ENCODE measurements at places on chromosomes 2 and 18.
A peak's percentile ranks its signal among the peaks of the same experiment; 100 is the strongest.

DNA sequence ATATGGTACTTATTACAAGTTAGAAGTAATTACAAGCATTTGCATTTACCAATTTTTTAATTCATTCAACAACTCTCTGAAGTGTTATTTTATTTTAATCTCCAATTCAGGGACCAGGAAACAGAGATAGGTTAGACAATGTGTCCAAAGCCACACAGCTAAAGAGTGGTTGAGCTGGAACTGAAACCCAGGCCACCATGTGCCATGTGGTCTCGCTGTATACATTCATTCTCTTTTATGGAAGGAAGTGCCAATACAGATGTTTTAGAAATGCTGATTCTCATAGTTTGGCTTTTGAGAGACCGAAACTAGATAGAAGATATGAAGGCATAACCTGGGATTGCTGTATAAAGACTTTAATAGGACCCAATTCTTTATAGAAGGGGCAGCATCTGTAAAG, 684.6 kb upstream of the ID2 start:
- H3K27ac ChIP-seq, result no peak overlapping the region
- H3K36me3 ChIP-seq, result no peaks in the 10 kb centered on the region
- H3K4me1 ChIP-seq, result no peaks in the 10 kb centered on the region
- DNase-seq, result no peak

DNA sequence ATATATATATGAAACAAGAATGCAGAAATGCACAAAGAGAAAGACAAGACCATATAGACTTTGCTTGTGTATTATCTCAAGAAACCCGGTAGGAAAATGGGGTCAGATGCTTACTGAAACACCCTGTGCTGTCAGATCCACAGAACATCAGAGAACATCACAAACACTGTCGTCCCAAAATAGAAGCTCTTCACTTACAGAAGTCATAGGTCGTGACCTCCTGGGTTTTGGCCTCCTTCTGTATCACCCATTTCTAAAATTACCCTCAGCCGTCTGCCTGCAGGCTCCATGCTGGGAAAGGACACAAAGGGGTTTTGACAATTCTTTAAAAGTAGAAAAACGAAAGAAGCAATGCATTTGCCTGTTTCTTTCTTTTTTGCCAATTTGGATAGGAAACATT, 137.9 kb downstream of the PAX3 start:
- no peaks in the 10 kb centered on the region for H3K4me1 ChIP-seq
- peaks cover 2% of the 10 kb centered on the region for H3K27me3 ChIP-seq
- no peaks in the 10 kb centered on the region for H3K36me3 ChIP-seq
- DNase-seq, result no peak
- H3K4me3 ChIP-seq, result no peak overlapping the region

GRCh38 chr2:160628811-160629210, 135.2 kb upstream of the RBMS1 start:
- H3K4me1 ChIP-seq, result no peaks in the 10 kb centered on the region
- H3K4me3 ChIP-seq, result no peak overlapping the region
- no peaks in the 10 kb centered on the region for H3K36me3 ChIP-seq
- DNase-seq, result no peak
- no peak overlapping the region for H3K27ac ChIP-seq

DNA sequence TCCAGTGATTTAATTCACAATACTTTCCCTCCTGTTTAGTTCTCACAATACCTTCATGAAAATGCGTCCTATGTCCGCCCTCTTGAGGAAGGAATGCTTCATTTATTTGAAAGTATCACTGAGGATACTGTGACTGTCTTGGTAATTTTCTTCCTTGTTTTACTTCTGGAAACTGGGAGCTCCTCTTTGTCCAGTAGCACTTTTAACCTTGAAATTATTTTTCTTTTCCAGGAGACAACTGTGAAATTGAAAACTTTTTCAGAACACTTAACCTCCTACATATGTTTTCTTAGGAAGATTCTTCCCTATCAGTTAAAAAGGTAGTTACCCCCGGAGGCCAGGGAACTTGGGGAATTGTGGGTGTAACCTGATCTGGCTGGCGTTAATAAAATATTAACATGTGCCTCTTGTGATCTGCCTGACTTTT, 58.9 kb upstream of the STON1 start:
- H3K27me3 ChIP-seq, result no peaks in the 10 kb centered on the region
- H3K36me3 ChIP-seq, result peaks cover 53% of the 10 kb centered on the region
- no peaks in the 10 kb centered on the region for H3K4me1 ChIP-seq
- H3K27ac ChIP-seq, result no peak overlapping the region

- no peak for DNase-seq
- no peaks in the 10 kb centered on the region for H3K4me1 ChIP-seq
- H3K27ac ChIP-seq, result no peak overlapping the region
- no peak overlapping the region for H3K4me3 ChIP-seq
- H3K36me3 ChIP-seq, result no peaks in the 10 kb centered on the region
Measured at GRCh38 chr2:176435729-176436128, 166.5 kb downstream of the MTX2 start.

DNA sequence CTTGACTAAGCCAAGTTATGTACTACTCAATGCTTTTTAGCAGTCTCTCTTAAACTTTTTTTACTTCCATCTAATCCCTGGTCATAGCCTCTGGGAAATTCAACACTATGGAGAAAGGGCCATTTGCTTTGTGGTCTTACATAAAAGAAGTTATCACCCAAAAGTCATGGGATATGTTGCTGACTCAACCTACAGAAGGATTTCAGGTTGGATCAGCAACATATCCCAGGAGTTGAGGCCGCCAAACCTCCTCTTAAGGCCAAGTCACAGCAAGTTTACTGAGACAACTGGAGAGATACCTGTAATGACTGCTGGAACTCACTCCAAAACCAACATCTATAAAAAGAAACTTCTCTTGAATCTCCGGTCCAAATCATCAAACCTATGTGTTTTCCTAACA, 141.1 kb downstream of the IRS1 start:
- no peaks in the 10 kb centered on the region for H3K36me3 ChIP-seq
- no peak overlapping the region for H3K4me3 ChIP-seq
- H3K4me1 ChIP-seq, result no peaks in the 10 kb centered on the region
- H3K27me3 ChIP-seq, result no peaks in the 10 kb centered on the region

- H3K27me3 ChIP-seq, result no peaks in the 10 kb centered on the region
- DNase-seq, result no peak
- H3K4me3 ChIP-seq, result no peak overlapping the region
- no peaks in the 10 kb centered on the region for H3K4me1 ChIP-seq
Measured at GRCh38 chr18:72107647-72108383, 436.3 kb downstream of the CBLN2 start.

GRCh38 chr2:2597712-2598111, 266.6 kb upstream of the MYT1L start:
- peaks cover 2% of the 10 kb centered on the region for H3K27me3 ChIP-seq
- no peak for DNase-seq
- H3K4me1 ChIP-seq, result no peaks in the 10 kb centered on the region

DNA sequence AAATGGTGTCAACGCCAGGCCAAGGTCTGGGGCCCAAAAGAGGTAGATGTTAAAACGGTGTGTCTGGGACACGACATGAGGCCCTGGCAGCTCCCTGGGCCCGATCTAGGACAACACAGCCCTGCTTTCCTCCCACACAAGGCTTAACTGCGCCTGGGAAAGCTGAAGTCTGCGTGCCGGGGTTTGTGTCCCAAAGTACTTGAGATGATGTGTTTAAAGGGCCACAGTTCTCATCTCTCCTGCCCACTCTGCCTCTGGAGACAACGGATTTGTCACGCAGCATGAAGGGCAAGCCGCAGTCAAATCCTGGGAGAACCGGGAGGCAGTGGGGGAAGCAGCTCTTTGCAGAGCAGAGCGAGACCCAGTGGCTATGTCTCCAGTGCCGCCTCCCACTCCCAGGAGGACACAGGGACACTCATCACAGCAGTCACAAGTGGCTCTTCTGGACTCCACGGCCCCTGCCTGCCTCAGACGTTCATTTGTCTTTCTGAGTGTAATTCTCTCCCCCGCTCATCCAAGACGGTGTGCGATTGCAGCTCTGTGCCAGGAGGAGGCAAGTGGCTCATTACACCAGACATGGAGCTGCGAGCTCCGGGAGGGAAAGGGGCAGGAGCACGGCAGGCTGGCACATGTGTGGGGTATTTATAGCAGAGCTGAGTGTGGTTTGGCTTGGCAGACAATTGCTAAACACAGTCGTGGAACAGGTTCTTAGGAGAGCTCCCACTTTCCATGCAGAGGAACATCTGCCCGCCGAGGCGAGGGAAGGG, 57.7 kb upstream of the SEMA4C start:
- DNase-seq, result no peak
- no peaks in the 10 kb centered on the region for H3K27me3 ChIP-seq
- no peak overlapping the region for H3K27ac ChIP-seq
- no peak overlapping the region for H3K4me3 ChIP-seq

- no peak overlapping the region for H3K27ac ChIP-seq
- H3K27me3 ChIP-seq, result no peaks in the 10 kb centered on the region
- H3K4me3 ChIP-seq, result no peak overlapping the region
- H3K4me1 ChIP-seq, result no peaks in the 10 kb centered on the region
Measured at GRCh38 chr18:47492691-47493090, 241.2 kb upstream of the SKOR2 start.

GRCh38 chr2:96806468-96807126, 9.5 kb upstream of the CNNM3 start:
- peak; percentile 65 for DNase-seq
- H3K27me3 ChIP-seq, result no peaks in the 10 kb centered on the region
- H3K4me3 ChIP-seq, result peak overlapping the region; percentile 28
- H3K27ac ChIP-seq, result peak overlapping the region; percentile 77
- peaks cover 3% of the 10 kb centered on the region for H3K36me3 ChIP-seq
- no peaks in the 10 kb centered on the region for H3K4me1 ChIP-seq

DNA sequence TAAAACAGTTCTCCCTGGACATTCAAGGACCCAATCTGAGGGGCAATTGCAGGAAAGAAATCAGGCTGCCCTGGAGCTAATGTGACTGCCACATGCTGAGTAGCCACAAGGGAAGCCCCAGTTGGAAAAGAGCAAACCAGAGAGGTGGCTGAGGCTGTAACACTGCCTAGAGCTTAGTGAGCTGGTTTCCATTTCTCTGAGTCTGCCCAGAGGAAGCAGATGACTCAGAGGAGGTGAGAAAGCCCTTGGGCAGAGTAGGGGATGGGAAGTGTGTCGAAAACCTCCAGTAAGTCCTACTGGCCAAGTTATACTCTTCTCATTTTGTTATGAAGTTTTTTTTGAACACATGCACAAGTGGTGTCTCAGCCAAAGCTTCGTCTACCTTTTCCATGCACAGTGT, 753.0 kb downstream of the CNTNAP5 start:
- no peaks in the 10 kb centered on the region for H3K36me3 ChIP-seq
- H3K27me3 ChIP-seq, result no peaks in the 10 kb centered on the region
- no peak for DNase-seq
- no peak overlapping the region for H3K4me3 ChIP-seq
- H3K27ac ChIP-seq, result no peak overlapping the region

DNA sequence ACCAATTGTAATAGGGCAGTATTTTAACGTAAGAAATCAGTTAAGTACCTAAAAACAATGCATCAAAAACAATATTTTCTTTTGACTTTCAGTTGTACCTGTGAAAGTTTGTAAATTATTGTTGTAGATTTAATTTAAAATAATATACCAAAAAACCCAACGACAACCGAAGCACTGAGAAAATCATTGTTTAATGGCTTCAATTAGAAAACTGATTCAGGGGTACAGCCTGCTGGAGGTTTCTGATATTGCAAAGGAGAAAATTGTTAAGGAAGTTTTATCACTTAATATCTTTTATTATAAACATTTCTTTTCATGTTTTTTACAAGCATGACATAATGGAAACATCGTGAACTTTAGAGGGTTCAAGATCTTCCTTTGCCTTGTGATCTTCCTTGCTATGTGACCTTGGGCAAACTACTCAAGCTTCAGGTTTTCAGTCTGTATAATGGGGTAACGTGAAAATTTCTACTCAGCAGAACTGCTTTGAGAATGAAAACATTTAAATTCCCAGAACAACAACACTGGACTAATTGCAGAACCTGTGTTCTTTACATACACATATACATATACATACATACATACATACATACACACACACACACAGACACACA, 76.3 kb upstream of the GLS start:
- no peak for DNase-seq
- H3K27ac ChIP-seq, result no peak overlapping the region
- no peaks in the 10 kb centered on the region for H3K27me3 ChIP-seq
- H3K36me3 ChIP-seq, result no peaks in the 10 kb centered on the region
- H3K4me1 ChIP-seq, result no peaks in the 10 kb centered on the region
- H3K4me3 ChIP-seq, result no peak overlapping the region

- no peak overlapping the region for H3K27ac ChIP-seq
- peaks cover 19% of the 10 kb centered on the region for H3K27me3 ChIP-seq
- H3K4me1 ChIP-seq, result no peaks in the 10 kb centered on the region
- no peak for DNase-seq
- H3K36me3 ChIP-seq, result no peaks in the 10 kb centered on the region
- H3K4me3 ChIP-seq, result no peak overlapping the region
Measured at GRCh38 chr2:9170458-9171130, 36.0 kb upstream of the ASAP2 start.

GRCh38 chr2:127612111-127612822, 33.7 kb upstream of the GPR17 start:
- peaks cover 32% of the 10 kb centered on the region for H3K27me3 ChIP-seq
- no peak for DNase-seq
- no peak overlapping the region for H3K4me3 ChIP-seq
- H3K4me1 ChIP-seq, result peaks cover 13% of the 10 kb centered on the region
- no peak overlapping the region for H3K27ac ChIP-seq

DNA sequence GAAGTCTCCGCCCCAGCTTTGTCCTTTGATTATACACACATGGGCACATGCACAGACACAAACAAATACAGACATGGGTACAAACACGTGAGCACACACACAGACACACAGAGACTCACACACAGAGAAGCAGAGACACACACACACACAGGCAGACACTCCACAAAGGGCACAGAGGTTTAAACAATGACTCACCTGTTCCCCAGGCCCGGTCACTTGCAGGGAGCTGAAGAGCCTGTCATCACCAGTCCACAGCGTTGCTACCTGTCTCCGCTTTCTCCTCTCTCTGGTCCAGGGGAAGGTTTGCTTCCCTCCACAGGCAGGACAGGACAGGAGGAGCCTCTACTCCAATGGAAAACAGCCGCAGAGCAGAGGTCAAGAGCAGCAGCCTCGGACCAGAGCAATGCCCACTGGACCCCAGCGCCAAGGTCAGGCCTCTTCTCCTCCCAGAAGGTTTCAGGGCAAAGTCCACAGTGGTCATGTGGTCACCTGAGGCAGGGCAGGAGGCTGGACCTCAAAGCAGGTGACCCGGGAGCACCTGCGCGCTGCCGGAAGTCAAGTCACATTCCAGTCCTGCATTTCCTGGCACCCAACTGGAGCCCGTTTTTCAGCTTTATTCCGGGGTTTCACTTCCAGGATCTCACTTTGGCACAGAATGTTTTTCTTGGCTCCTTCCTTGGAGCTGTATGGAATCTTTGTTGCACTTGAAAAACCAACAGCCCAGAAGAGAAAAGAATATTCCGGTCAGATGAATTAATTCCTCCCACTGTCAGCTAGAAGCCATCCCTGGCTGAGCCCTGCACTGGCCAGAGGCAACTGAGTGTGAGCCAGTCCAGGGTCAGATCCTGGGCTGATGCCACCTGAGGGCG, at the start of gene RAB17:
Gene RAB17, minus strand, starts transcription at position 463 of the 869 bp plus-strand sequence. CDS start 4,580 bp downstream, outside the sequence.
- no peak for DNase-seq
- no peak within 1 kb of the TSS for H3K4me3 ChIP-seq
- no peak within 1 kb of the TSS for H3K27ac ChIP-seq
- H3K4me1 ChIP-seq, result peaks cover 10% of the 10 kb centered on the region
- no peaks in the 10 kb centered on the region for H3K36me3 ChIP-seq
- H3K27me3 ChIP-seq, result peaks cover 8% of the 10 kb centered on the region

GRCh38 chr2:26076001-26076587, 42.2 kb downstream of the RAB10 start:
- no peak overlapping the region for H3K4me3 ChIP-seq
- DNase-seq, result no peak
- H3K27me3 ChIP-seq, result no peaks in the 10 kb centered on the region
- H3K36me3 ChIP-seq, result no peaks in the 10 kb centered on the region
- no peak overlapping the region for H3K27ac ChIP-seq

- no peaks in the 10 kb centered on the region for H3K4me1 ChIP-seq
- no peak for DNase-seq
- H3K36me3 ChIP-seq, result no peaks in the 10 kb centered on the region
- no peak overlapping the region for H3K27ac ChIP-seq
Measured at GRCh38 chr2:177852389-177852788, 220.2 kb downstream of the PDE11A start.
